ENCODE measurements at places on chromosomes 16 and 17.

GRCh38 chr16:68367440-68367839 lies 56.6 kb downstream of the PRMT7 start:
- no peak for DNase-seq

DNA sequence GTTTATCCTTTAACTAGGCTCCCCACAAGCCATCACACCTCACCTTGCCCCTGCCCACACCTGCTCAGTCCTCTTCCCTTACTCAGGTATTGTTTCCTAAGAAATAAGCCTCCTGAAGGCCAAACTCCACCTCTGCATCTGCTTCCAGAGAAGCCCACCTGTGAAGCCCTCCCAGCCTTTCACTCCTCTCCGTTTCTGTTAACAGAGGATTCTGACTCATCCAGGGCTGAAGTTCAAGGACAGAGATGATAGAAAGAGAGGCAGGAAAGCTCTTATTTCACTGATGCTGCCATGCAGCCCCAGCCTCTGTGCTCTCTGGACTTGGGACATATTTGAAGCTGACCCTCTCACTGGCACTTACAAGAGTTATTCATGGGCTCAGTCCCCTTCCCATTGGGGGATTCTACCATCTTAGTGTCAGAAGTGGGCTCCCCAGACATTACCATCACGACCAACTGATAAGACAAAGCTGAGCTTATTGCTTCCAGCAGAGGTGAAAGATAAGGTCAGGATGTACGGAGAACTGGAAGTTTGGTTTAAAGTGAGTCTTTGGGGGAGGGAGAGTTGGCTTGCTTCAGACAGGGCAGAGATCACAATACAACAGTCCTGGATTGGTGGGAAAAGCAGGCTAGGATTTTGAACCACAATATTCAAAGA lies 35.3 kb upstream of the XYLT2 start:
- DNase-seq: no peak

- no peak for DNase-seq
Measured at GRCh38 chr16:69889295-69889964, 61.7 kb upstream of the CLEC18A start.

GRCh38 chr17:67378454-67379250 lies 1.6 kb downstream of the PITPNC1 start:
- peak; percentile 89 for DNase-seq

DNA sequence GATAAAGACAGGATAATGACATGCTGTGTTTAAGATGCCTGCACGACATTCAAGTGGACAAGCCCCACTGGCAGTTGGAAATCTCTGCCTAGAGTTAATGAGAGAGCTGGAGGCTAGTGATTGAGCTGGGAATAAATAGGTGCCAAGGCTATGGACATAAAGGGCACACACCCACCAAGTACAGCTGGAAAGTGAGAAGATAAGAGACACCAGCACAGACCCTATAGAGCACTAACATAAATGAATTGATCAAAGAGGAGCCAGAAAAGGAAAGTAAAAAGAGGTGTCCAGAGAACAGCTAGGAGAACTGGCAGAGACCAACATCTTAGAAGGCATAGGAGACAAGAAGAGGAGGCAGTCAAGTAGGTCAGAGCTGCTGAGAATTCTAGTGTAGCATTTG lies 101.2 kb downstream of the YPEL2 start:
- DNase-seq: no peak

GRCh38 chr17:66843627-66844026 lies 8.7 kb downstream of the CACNG5 start:
- DNase-seq: no peak

- no peak for DNase-seq
Measured at GRCh38 chr16:58464047-58464915, 35.7 kb upstream of the NDRG4 start.

- no peak for DNase-seq
Measured at GRCh38 chr17:78252701-78253635, 21.5 kb downstream of the TMEM235 start.

- no peak for DNase-seq
Measured at GRCh38 chr16:53925107-53925410, 221.1 kb downstream of the FTO start.

DNA sequence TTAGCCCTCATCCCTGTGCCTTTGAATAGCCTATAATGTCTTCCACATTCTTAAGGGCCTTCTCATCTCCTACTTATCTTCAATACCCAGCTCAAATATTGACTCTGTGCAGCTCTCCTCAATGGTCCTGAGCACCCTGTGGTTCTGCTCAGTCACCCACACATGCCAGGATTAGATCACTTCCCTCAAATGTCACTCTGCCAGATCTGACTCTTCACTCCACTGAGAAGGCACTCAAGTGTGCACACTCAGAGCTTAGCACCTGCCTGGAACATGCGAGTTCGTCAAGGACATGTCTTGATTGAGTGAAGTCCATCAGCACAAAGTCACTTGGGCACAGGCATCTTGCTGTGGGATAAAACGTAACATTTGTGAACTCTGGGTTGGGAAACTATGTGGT lies 404.8 kb downstream of the CDH13 start:
- no peak for DNase-seq

DNA sequence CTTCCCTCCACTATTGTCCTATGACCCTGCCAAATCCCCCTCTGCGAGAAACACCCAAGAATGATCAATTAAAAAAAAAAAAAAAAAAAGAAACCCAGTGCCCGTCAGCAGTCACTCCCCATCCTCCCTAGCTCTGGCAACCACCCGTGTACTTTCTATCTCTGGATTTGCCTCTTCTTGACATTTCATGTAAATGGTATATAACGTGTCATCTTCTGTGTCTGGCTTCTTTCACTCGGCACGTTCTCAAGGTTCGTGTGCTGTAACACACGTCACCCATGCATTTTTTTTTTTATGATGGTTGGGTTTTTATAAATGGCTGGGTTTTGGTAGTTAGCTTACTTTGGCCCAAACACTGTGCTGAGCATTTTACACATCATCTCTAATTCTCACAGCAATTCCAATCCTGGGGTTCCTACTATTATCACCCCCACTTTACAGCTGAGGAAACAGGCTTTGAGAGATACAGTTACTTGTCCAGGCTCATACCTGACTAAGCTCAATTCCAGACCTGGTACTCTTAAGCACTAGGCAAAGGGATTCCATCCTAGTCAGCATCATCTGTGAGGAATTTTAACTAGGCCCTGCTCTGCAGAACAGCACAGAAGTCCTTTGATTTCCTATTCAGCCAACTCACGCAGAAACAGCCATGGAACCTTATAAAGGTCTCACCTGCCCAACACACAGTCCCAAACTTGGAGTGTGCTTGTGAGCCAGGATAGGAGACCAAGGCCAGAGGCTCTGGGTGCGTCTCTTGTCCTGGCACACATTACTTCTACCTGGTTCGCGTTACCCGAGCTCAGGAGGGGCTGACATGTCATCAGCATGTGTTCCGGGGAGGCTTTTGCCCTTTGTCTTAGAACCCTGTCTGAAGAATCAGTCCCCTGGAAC lies 11.7 kb downstream of the NDUFAB1 start:
- no peak for DNase-seq

DNA sequence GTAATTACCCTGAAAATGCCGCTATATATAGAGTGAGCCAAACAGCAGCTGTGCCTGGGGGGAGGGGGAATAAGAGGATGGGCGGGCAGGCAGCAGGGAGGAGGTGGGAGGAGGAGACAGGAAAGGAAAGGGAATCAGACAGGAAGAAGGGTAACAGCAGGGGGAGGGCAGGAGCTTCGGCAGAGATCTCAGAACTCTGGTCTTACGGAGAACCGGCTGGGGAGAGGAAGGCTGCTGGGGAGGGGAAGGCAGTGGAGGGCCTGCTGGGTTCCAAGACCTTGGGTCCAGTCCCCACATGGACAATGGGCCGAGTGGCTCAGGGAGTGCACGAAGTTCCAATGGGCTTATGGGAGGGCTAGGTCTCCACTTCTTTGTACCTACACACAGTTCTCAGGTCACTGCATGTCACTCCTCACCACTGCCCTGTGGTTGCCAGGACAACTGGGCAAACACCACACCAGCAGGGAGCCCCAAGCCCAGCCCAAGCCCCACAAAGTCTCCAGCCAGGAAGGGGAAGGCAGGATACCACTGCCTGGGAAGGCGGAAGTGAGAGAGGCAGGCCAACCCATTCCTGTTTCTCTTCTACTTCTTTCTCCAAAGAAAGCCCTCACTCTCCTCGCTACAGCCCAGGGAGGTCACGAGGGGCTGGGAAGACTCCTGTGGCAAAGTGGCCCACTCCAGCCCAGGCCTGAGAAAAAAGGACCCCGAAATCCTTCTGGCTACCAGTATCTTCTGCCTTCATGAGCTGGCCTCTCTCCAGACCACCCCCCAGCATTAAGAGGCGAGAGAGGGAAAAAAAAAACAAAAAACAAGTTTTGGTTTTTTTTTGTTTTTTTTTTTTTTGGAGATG lies 25.3 kb downstream of the G6PC3 start:
- DNase-seq: peak; percentile 96

GRCh38 chr17:69714669-69715068 lies 300.2 kb downstream of the MAP2K6 start:
- no peak for DNase-seq

DNA sequence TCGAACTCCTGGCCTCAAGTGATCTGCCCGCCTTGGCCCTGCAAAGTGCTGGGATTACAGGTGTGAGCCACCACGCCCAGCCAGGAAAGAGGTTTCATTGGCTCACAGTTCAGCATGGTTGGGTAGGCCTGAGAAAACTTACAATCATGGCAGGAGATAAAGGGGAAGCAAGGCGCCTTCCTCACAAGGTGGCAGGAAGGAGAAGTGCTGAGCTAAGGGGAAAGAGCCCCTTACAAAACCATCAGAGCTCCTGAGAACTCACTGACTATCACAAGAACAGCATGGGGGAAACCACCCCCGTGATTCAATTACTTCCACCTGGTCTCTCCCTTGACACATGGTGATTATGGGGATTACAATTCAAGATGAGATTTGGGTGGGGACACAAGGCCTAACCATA lies 411.7 kb upstream of the ZFHX3 start:
- DNase-seq: no peak

DNA sequence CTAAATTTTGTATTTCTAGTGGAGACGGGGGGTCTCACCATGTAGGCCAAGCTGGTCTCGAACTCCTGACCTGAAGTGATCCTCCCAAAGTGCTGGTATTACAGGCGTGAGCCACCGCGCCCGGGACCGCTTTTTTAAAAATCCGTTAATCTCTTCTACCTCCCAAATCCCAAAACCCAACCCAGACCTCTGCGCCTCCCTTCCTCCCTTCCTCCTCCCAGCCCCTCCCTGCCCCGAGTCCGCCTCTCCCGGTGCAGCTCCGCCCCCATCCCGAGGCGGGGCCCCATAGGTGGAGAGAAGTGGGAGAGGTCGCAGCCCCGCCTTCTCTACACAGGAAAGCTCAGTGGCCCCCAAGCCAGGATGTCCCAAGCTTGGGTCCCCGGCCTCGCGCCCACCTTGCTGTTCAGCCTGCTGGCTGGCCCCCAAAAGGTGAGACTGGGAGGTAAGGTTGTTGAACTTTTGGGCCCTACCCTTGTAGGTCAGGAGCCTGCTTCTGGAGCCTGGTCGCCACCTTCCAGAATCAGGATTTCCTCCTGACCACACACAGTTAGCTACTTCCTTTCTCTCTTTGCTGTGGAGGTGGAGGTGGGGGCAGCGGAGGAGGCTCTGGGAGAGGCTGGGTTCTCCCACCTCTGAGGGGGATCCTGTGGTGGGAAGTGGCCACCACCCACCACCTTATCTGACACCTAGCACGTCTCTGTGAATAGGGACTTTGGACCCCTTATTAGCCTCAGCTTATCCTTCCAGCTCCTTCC lies at the start of gene TMEM92:
TMEM92 (plus strand) TSS at position 325 of the 755 bp plus-strand sequence; CDS start at position 361, 36 bp downstream.
- no peak for DNase-seq

DNA sequence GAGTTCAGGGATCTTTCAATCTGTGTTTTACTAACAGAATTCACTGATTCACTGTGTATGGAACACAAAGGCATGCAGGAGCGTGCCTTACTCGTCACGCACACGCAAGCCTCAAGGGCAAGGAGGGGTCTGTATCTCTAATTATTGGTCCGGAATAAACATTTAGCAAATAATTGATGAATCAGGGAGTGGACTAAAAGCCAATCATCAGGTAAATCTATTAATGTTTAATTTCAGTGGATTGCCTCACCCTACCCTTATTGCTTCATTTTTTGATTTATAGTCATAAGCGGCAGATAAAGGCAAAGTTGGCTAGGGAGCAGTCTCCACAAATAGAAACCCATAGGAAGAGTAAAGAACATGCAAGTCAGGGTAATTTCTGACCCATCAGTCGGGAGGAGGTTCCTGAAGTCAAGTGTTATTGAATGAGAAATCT lies 7.4 kb upstream of the HSD17B2 start:
- DNase-seq: no peak

- no peak for DNase-seq
Measured at GRCh38 chr16:68416057-68417046, 32.0 kb downstream of the SMPD3 start.

GRCh38 chr16:50326835-50327465 lies 41.8 kb downstream of the BRD7 start:
- DNase-seq: peak; percentile 26

DNA sequence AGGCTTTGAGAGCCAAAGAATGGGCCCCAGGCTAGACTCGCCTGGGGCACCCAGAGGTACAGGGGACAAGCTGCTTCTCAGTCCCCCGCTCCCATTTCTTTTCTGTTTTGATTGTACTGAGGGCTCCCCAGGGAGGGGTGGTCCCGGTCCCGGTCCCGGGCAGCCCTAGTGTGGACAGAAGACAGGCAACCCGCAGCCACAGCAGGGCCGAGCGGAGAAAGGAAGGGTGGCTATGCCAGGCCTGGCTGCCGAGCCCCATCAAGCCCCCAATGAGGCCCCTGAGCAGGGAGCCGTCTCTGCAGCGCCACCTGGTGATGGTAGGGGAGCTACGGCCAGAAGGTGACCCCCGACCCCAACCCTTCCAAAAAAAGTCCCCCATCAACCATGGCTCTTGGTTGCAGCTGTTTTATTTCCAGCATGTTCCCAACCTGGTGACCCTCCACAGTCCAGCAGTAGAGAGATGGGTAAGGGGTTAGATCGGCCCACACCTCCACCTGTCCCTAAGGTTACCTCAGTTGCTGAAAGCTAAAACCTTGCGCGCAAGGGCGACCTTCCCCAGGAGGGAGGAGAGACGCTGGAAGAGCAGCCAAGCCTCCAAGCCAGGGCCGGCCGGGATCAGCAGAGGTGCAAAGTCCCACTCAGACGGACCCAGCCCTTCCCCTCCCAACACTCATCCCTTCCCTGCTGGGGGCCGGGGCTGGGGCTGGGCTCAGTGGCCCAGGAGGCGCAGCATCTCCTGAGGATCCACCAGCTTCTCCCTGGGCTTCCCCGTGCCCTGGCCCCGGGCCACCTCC lies 2.6 kb upstream of the GRIN2C start:
- DNase-seq: peak; percentile 38

GRCh38 chr17:78316115-78316866 lies 43.6 kb downstream of the SOCS3 start:
- DNase-seq: no peak

- peak; percentile 26 for DNase-seq
Measured at GRCh38 chr16:17277981-17278381, 192.8 kb downstream of the XYLT1 start.

GRCh38 chr16:26019381-26020242 lies 327.9 kb downstream of the HS3ST4 start:
- no peak for DNase-seq

GRCh38 chr17:38416840-38417209 lies 11.4 kb upstream of the ARHGAP23 start:
- no peak for DNase-seq

- DNase-seq: no peak
Measured at GRCh38 chr16:27723711-27724481, 174.0 kb downstream of the KATNIP start.

- DNase-seq: no peak
Measured at GRCh38 chr17:72423718-72424117, 302.9 kb downstream of the SOX9 start.

- DNase-seq: no peak
Measured at GRCh38 chr16:57544124-57544653, 1.7 kb downstream of the ADGRG5 start.

Data from fibroblast of skin of right biceps (primary cell).